ENCODE measurements at places on chromosomes 13 and 19. TPM values are rescaled to one million over a fixed set of nuclear protein-coding genes. Genes with fewer than 3 reads are reported as not detected.

DNA sequence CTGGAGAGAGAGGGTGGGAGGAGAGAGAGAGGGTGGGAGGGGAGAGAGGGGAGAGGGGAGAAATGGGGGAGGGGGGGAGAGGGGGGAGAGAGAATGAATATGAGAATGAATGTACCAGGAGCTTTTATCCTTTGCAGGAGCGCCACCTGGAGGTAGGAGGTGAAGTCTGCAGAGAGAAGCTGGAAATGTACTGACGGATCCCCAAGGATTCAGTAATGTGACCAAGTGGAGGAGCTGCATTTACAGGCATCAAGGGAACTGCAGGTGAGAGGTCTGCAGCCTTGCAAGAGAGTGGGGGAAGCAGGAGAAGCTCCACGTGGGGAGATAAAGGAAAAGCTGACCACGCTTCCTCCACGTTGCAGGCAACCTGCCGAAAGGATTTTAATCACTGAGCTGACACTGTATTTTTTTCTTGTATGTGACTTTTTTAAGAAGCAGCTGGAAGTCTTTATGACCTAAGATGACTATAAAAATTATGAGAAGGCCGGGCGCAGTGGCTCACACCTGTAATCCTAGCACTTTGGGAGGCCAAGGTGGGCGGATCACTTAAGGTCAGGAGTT, 33.7 kb downstream of the VSTM1 start:
- no peaks in the 10 kb centered on the region for H3K36me3 ChIP-seq
- no peaks in the 10 kb centered on the region for H3K27me3 ChIP-seq
- H3K4me3 ChIP-seq = no peak overlapping the region
- DNase-seq = peak; percentile 64

DNA sequence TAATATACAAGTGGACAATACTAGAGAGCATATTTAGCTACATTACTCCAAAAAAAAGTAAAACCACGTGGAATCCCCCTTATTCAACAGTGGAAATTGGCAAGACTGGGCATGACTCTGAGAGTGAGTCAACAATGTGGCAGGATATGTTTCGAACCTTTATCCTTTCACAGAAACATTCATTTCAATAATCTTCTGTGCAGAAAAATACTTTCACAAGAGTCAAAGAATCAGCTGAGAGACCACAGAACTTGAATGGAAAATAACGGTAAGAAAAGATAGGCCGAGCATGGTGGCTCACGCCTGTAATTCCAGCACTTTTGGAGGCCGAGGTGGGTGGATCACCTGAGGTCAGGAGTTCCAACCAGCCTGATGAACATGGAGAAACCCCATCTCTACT, 25.1 kb upstream of the CD70 start:
- no peaks in the 10 kb centered on the region for H3K36me3 ChIP-seq
- H3K27ac ChIP-seq = no peak overlapping the region
- peaks cover 3% of the 10 kb centered on the region for H3K27me3 ChIP-seq

Gene CGB3
- total RNA-seq = not detected

DNA sequence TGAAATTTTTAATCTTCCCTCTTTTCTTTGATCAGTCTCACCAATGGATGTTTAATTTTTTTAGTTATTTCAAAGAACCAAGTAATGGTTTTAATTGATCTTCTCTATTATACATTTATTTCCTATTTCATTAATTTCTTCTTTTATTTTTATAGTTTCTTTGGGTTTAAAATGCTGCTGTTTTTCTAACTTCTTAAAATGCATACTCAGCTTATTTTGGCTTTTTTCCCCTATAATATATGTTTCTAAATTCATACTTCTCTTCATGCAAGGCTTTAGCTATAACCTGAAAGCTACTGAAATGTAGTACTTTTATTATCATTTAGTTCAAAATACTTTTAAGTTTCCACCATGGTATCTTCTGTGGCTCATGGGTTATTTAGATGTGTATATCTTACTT, 53.9 kb downstream of the ANKRD10 start:
- no peak overlapping the region for H3K27ac ChIP-seq
- H3K4me3 ChIP-seq = no peak overlapping the region
- H3K4me1 ChIP-seq = no peaks in the 10 kb centered on the region
- no peaks in the 10 kb centered on the region for H3K36me3 ChIP-seq

Gene CD209
- not detected for total RNA-seq

GRCh38 chr19:823565-824121, 1.9 kb upstream of the PLPPR3 start:
- no peaks in the 10 kb centered on the region for H3K27me3 ChIP-seq
- H3K4me3 ChIP-seq = peak overlapping the region; percentile 34
- peak; percentile 65 for DNase-seq
- no peaks in the 10 kb centered on the region for H3K36me3 ChIP-seq

DNA sequence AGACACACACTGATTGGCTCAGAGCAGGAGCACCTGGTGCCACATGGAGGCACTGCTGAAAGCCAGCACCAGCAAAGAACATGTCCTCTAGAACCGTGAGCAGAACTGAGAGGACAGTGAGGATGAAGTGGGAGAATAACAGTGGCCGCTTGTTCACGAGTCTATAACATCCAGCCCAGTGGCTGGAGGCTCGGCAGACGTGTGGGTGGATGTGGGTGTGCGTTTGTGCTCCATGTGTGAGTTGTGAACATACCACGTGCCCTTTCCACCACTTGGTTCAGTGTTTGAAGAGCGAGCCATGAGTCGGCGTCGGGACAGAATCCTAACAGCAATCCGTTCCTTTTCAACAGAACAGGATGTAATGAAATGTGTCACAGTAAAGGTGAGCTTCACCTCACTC, 113.0 kb downstream of the SOX1 start:
- no peak for DNase-seq
- no peaks in the 10 kb centered on the region for H3K36me3 ChIP-seq
- H3K27me3 ChIP-seq = no peaks in the 10 kb centered on the region
- no peak overlapping the region for H3K4me3 ChIP-seq
- no peak overlapping the region for H3K27ac ChIP-seq
- H3K4me1 ChIP-seq = no peaks in the 10 kb centered on the region

DNA sequence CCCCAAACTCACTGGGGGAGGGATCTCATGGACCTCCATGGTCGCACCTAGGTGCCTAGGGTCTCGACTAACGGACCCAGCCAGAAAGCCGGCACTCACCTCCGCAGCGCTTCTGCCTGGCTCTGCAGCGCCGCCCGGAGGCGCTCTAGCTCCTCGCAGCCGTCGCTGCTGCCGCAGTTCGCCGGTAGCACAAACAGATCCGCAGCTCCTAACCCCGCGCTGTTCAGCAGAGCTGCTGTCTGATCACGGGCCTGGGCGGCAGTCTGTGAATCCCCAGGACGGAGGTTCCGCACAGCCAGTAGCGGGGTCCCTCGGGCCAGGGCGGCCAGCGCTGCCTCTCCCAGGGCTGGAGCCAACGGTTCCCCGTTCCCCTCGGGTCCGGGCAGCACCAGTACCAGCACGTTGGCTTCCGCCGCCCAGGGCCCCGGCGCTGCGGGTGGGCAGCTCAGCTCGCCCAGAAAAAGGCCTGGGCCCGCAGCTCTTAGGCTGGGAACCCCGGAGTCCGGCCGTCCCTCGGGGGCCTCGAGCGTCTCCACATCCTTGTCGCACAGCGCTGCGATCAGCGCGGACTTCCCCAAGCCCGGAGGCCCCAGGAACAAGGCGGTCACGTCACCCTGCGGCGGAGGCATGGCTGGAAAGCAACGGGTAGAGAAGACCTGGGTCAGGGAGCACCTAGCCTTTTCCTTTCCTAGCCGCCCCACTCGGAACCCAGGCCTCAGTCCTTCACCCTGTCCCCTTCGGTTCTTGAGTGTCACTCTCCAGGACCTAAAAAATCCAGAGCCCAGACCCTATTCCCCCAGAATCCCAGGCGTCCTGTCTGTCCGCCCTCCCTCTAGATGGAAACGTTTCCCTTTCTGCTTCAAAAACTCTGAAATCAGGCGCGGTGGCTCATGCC, 977 bp downstream of the IRGQ start:
- H3K4me3 ChIP-seq = peak overlapping the region; percentile 76
- H3K36me3 ChIP-seq = peaks cover 44% of the 10 kb centered on the region
- H3K27ac ChIP-seq = peak overlapping the region; percentile 81
- peaks cover 47% of the 10 kb centered on the region for H3K4me1 ChIP-seq

GRCh38 chr19:50387176-50387867, 3.2 kb downstream of the POLD1 start:
- H3K4me1 ChIP-seq = peaks cover 11% of the 10 kb centered on the region
- no peak overlapping the region for H3K4me3 ChIP-seq
- H3K27ac ChIP-seq = no peak overlapping the region
- no peaks in the 10 kb centered on the region for H3K27me3 ChIP-seq
- H3K36me3 ChIP-seq = peaks cover 54% of the 10 kb centered on the region

Gene NR2F6
- total RNA-seq = 95.9 TPM

DNA sequence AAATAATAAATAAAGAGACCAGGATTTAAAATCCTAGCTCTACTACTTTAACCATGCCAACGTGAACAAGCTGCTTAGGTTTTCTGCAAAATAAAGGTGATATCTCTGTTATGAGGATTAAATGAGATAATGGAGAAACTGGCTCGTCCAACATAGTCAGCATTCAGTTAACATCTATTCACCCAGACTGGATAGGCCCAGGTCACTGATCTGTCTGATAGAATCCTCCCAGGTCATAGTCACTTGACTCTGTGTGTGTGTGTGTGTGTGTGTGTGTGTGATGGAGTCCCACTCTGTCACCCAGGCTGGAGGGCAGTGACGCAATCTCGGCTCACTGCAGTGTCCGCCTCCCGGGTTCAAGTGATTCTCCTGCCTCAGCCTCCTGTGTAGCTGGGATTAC, 12.9 kb upstream of the RAB8A start:
- H3K27ac ChIP-seq = no peak overlapping the region
- no peaks in the 10 kb centered on the region for H3K4me1 ChIP-seq
- H3K4me3 ChIP-seq = no peak overlapping the region
- peaks cover 68% of the 10 kb centered on the region for H3K36me3 ChIP-seq

DNA sequence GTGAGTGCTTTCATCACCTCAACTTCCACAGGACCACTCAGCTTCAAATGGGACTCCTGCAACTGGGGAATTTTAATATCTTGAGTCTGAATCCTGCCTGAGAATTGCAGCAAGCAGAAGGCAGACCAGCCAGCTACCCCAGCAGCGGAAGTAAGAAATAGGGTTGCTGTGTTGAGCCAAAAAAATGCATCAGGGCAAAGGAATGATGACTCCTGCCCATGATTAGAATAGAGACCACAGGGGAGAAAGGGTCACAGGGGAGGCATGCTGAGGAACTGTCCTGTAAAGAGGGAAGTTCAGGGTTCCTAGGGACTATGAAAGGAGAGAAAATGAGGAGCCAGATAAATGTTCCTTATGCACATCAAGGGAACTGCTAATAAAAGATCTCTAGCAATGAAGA, 370.2 kb downstream of the KCTD12 start:
- H3K27me3 ChIP-seq = no peaks in the 10 kb centered on the region
- H3K27ac ChIP-seq = no peak overlapping the region
- H3K36me3 ChIP-seq = no peaks in the 10 kb centered on the region
- no peak for DNase-seq

GRCh38 chr13:77985866-77986636, 67.4 kb upstream of the EDNRB start:
- no peaks in the 10 kb centered on the region for H3K4me1 ChIP-seq
- H3K27ac ChIP-seq = no peak overlapping the region
- H3K27me3 ChIP-seq = no peaks in the 10 kb centered on the region
- H3K4me3 ChIP-seq = no peak overlapping the region

GRCh38 chr13:28056970-28057712, 43.2 kb downstream of the FLT3 start:
- H3K27me3 ChIP-seq = peaks cover 25% of the 10 kb centered on the region
- no peaks in the 10 kb centered on the region for H3K36me3 ChIP-seq
- no peak for DNase-seq
- no peaks in the 10 kb centered on the region for H3K4me1 ChIP-seq
- no peak overlapping the region for H3K27ac ChIP-seq
